Small intestine (tissue), 16 donors: ENCODE measurements at places on chromosomes 16 and 17. TPM values are rescaled to one million over a fixed set of nuclear protein-coding genes. Genes with fewer than 3 reads are reported as not detected.

Gene ACBD4
- polyA plus RNA-seq: 184 TPM

DNA sequence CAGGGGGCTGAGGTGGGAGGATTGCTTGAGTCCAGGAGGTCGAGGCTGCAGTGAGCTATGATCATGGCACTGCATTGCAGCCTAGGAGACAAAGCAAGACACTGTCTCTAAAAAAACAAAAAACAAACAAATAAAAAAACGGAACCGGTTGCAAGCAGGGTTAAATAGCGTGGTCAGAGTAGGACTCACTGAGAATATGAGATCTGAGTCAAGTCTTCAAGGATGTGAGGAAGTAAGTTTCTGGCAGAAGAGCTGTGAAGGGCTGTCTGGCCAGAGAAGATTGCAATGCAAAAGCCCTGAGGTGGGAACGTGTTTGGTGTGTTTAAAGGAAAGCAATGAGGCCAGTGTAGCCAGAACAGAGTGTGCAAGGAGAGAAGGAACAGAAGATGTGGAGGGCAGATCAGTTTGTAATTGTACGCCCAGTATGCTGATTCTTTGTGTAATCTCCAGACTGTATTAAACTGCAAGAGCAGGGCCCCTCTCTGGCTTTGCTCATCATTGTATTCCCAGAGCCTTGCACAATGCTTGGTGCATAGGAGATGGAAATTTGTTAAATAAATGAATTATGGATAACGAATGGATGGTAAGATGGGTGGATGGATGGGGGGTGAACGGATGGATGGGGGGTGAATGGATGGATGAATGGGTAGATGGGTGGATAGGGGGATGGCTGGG lies 6.3 kb downstream of the G6PC1 start:
- DNase-seq: no peak

DNA sequence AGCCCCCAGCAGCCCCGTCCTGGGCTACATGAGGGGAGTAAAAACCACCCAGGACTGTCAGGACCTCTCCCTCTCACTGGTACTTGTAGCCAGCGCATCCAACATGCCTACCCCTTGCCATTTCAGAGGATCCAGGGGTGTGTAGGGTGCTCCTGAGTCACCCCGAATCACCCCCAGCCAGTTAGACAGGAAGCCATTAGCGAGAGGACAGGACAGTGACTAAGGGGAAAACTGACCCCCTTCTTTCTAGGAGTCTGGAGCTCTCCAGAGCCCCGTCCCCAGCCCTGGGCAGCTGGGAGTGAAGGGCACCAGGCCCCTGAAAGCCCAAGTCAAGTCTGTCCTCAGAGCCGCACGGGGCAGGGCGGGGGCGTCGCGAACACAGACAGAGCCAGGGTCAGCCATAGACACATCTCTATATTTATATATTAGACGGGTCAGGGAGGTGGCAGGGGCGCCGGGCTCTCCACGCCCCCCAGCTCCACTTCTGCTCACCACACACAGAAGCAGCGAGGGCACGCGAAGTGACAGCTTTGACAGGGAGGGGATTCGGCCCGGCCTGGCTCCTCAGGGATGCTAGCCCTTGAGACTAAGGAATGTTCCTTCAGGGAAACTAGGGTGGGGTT lies 485 bp upstream of the GDPD3 start:
- no peak for DNase-seq

GRCh38 chr17:65604070-65604469 lies 42.6 kb upstream of the AXIN2 start:
- DNase-seq: no peak

DNA sequence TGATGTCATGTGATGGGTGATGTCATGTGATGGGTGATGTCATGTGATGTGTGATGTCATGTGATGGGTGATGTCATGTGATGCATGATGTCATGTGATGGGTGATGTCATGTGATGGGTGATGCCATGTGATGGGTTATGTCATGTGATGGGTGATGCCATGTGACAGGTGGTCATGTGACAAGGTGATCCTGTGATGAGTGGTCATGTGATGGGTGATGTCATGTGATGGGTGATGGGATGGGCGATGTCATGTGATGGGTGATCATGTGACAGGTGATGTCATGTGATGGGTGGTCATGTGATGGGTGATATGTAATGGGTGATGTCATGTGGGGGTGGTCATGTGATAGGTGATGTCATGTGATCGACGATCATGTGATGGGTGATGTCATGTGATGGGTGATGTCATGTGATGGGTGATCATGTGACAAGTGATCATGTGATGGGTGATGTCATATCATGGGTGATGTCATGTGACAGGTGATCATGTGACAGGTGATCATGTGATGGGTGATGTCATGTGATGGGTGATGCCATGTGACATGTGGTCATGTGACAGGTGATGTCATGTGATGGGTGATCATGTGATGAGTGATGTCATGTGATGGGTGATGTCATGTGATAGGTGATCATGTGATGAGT lies 17.2 kb downstream of the CD300LB start:
- no peak for DNase-seq
